Prostate gland (tissue), 2 donors: ENCODE measurements at places on chromosomes 3 and 15.
A peak's percentile ranks its signal among the peaks of the same experiment; 100 is the strongest.

DNA sequence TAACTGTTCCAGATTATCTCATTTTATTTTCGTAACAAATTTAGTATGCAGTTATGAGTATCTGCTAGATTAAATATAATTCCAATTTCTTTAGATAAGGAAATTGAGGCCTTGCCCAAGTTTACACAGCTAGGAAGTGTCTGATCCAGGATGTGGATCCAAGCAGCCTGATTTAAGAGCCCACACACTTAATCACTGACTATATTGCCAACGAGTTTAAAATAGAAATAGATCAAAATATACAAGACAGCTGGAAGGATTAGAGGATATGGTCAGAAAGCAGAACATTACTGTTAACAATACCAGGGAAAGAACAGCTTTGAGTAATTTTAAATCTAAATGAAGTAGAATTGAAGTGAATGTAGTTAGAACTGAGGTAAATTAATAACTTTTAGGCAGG is 215.2 kb downstream of the C3orf38 start:
- H3K4me1 ChIP-seq, result no peaks in the 10 kb centered on the region
- DNase-seq, result no peak
- H3K36me3 ChIP-seq, result no peaks in the 10 kb centered on the region
- no peaks in the 10 kb centered on the region for H3K27me3 ChIP-seq

- H3K36me3 ChIP-seq, result no peaks in the 10 kb centered on the region
- no peak overlapping the region for H3K27ac ChIP-seq
- H3K4me3 ChIP-seq, result no peak overlapping the region
- no peaks in the 10 kb centered on the region for H3K4me1 ChIP-seq
These were observed 7.9 kb upstream of the PIK3CB start for GRCh38 chr3:138842483-138843188.

DNA sequence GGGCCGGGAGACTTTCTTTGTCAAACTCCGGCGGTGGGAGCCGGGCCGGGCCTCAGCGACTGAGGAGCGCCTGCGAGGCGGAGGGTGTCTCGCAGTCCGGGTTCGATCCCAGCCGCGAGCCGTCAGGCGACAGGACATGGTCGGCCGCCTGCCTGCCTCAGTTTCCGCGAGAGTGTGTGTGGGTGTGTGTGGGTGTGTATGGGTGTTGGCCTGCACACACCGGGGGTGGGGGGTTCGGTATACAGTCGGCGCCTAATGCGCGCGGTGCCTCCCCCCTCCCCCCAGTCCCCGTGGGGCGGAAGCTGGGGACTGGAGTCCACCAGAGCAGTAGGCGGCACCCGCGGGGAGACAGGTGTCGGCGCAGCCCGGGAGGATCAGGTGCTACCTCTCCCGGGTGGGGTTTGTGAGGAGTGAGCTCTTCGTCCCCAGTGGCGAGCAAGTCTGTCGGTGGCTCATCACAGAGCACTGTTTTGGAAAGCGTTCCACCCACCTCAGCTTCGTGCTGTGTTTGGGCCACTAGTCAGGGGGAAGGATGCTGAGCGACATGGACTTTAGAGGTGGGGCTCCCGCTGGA is 246.3 kb downstream of the GOLGA6L6 start:
- no peaks in the 10 kb centered on the region for H3K27me3 ChIP-seq
- H3K36me3 ChIP-seq, result no peaks in the 10 kb centered on the region
- no peak for DNase-seq
- H3K27ac ChIP-seq, result no peak overlapping the region

DNA sequence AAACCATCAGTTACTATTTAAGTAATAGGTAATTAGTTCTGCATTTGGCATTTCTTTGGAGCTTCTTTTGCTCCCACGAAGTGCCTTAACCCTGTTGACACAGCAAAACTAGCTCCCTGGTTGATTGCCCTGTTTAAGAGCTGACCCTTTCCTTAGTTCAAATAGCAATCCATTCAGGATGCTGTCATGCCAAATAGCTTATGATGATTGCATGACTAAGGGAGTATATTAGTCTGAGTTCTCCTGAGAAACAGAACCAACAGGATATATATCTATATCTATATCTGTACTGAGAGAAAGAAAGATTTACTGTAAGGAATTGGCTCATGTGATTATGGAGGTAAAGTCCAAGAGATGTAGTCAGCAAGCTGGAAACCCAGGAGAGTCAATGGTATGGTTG is 50.3 kb upstream of the SPRED1 start:
- no peak overlapping the region for H3K27ac ChIP-seq
- no peaks in the 10 kb centered on the region for H3K27me3 ChIP-seq
- H3K4me3 ChIP-seq, result no peak overlapping the region
- no peak for DNase-seq

DNA sequence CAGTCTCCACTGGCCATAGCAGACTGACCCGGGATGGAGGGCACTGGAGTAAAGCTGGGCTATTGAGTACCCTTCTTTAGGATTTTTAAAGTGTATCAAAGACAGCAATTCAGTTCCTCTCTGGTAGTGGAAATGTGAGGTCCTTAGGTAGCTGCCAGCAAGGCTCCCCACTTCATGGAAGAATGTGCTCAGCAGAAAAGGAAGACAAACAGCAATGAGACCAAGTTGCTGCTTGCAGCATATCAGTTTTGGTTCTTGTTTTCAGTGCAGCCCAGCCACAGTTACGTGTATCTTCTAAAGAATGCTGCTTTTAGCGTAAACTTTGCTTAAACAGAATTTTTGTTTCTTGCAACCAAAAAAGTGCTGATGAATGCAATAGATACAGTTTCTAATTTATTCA is 374.0 kb upstream of the CBLB start:
- H3K4me1 ChIP-seq, result no peaks in the 10 kb centered on the region
- no peak for DNase-seq
- H3K4me3 ChIP-seq, result no peak overlapping the region
- no peaks in the 10 kb centered on the region for H3K27me3 ChIP-seq
- H3K36me3 ChIP-seq, result no peaks in the 10 kb centered on the region

DNA sequence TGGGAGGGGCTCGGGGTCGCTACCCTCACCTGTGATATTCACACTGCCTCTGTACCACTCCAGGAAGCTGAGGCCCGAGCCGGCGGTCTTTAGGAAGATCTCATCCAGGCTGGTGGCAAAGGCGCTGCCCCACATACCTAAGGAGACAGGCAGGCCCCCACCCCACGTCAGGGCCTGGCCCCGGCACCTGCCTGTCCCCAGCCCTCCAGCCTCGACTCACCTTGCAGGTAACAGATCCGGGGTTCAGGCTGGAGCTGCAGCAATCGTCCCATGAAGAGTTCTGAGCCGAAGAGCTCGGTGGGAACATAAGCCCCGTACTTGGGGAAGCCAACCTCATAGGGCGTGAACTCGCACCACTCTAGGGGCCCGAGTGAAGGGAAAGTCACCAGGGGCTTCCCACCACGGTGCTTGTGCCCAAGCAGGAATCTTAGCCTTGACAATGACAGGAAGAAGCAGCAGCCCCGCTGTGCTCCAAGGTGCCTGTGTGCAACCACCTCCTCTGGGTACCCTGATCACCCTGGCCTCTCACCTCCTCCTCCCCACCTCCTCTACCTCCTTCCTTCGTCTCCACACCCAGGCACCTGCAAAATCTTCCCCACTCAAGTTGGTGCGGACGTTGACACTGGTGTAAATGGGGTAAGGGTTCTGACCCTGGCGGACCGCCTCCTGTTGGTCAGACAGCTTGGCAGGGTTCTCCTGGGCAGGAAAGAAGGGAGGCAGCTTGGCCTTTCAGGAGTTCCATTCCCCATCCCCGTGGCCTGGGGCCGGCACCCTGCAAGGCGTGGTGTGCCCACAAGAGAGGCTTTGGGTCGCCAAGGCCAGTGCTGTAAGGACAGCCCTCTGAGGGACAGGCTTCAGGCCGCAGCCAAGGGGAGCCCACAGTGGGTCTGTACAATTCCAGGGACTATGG is 10.6 kb downstream of the PLA2G4F start:
- no peak for DNase-seq
- no peaks in the 10 kb centered on the region for H3K4me1 ChIP-seq
- H3K4me3 ChIP-seq, result no peak overlapping the region
- no peak overlapping the region for H3K27ac ChIP-seq
- no peaks in the 10 kb centered on the region for H3K27me3 ChIP-seq

- no peak overlapping the region for H3K4me3 ChIP-seq
- DNase-seq, result no peak
- H3K4me1 ChIP-seq, result no peaks in the 10 kb centered on the region
- no peaks in the 10 kb centered on the region for H3K27me3 ChIP-seq
These were observed 28.3 kb downstream of the MASP1 start for GRCh38 chr3:187263270-187263669.

GRCh38 chr15:100196326-100197058 is 145.3 kb downstream of the ADAMTS17 start:
- H3K4me3 ChIP-seq, result no peak overlapping the region
- H3K4me1 ChIP-seq, result no peaks in the 10 kb centered on the region
- H3K27me3 ChIP-seq, result no peaks in the 10 kb centered on the region

DNA sequence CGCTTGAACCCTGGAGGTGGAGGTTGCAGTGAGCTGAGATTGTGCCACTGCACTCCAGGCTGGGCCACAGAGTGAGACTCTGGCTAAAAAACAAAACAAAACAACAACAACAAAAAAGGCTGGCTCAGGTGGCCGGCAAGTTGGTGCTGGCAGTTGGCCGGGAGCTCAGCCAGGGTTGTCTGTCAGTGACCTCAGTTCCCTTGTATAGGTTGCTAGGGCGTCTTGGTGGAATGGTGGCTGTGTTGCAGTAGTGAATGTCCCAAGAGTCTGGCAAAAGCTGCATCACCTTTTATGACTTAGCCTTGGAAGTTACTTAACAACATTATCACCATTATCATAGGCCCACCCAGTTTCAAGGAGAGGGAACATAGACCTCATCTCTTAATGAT is 40.6 kb downstream of the ASB7 start:
- H3K4me1 ChIP-seq, result no peaks in the 10 kb centered on the region
- H3K4me3 ChIP-seq, result no peak overlapping the region
- H3K27me3 ChIP-seq, result no peaks in the 10 kb centered on the region
- no peak overlapping the region for H3K27ac ChIP-seq
- no peak for DNase-seq

- DNase-seq, result no peak
- H3K4me3 ChIP-seq, result peak overlapping the region; percentile 79
- peak overlapping the region; percentile 99 for H3K27ac ChIP-seq
- H3K36me3 ChIP-seq, result peaks cover 7% of the 10 kb centered on the region
- peaks cover 3% of the 10 kb centered on the region for H3K4me1 ChIP-seq
These were observed 1.4 kb upstream of the NDUFAF3 start for GRCh38 chr3:49020330-49021212.

GRCh38 chr3:127712461-127712860 is 39.7 kb downstream of the ABTB1 start:
- H3K36me3 ChIP-seq, result no peaks in the 10 kb centered on the region
- DNase-seq, result no peak
- no peaks in the 10 kb centered on the region for H3K27me3 ChIP-seq
- H3K27ac ChIP-seq, result no peak overlapping the region
- no peaks in the 10 kb centered on the region for H3K4me1 ChIP-seq

DNA sequence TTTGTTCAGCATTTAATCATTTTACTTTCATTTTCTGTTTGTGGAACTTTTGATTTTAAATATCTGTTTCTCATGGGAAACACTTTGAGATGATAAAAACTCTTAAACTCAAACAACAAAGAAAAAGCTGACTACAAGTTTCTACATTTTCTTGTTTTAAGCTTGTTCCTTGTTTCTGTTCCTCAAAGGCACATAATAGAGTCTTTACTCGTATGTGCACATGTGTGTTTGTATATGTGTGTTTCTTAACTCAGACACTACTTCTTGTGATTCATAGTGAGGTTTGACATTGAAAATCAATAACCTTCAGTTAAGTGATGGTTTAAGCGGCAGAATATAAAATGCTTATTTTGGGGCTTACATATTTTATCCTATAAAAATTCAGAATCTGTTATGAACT is 786.7 kb upstream of the EPHA6 start:
- H3K27me3 ChIP-seq, result no peaks in the 10 kb centered on the region
- H3K4me1 ChIP-seq, result no peaks in the 10 kb centered on the region
- H3K36me3 ChIP-seq, result no peaks in the 10 kb centered on the region
- DNase-seq, result no peak

- no peak overlapping the region for H3K27ac ChIP-seq
- H3K4me1 ChIP-seq, result no peaks in the 10 kb centered on the region
- no peaks in the 10 kb centered on the region for H3K27me3 ChIP-seq
- H3K36me3 ChIP-seq, result no peaks in the 10 kb centered on the region
These were observed 139.0 kb downstream of the RYR3 start for GRCh38 chr15:33449810-33450209.

DNA sequence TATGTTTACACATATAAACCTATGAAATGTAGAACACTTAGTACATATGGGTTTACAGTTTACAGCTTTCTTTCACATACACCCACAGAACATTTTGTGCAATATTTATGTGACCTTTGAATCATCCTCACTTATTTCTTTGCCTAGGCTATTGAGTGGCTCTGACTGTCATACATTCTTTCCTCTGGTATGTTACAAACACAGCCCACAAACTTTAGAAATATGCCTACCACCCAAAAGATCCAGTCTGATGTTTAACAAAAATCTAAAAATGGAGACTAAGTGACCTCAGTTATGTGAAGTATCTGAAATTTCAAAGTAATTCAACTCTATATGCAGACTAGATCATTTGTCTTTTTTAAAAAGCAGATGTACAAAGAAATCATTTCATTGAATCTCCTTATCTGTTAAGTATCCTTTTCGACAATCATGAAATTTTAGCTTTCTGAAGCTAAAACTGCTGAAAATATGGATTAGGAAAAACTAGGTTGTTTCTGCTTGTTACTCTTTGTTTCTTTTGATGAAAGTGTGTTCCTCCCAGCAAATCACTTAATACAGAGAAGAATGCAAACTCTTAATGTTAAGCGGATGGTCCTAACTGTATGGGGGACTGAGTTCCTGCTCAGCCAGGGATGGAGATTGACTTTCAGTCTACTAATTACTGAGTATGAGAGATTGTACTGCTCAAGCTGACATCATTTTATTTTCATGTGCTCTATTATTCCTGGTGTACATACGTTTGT is 27.7 kb downstream of the CCDC54 start:
- no peak overlapping the region for H3K27ac ChIP-seq
- DNase-seq, result no peak
- no peak overlapping the region for H3K4me3 ChIP-seq
- no peaks in the 10 kb centered on the region for H3K36me3 ChIP-seq
- H3K4me1 ChIP-seq, result no peaks in the 10 kb centered on the region

DNA sequence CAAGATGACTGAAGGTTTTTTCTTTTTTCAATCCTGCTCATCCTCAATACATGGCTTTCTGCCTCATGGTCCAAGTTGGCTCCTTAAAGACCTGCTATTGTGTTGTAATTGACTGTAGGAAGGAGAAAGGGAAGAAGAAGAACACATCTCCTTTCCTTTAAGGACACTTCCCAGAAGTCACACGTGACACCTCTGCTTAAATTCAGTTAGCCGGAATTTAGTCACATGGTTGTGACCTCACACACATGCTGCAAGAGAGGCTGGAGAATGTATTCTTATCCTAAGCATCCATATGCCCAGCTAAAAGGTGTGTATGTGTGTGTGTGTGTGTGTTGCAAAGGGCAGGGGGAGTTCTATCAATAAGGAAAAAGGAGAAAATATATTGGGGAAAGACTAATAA is 185.8 kb upstream of the IL12A start:
- H3K4me3 ChIP-seq, result no peak overlapping the region
- H3K36me3 ChIP-seq, result no peaks in the 10 kb centered on the region
- H3K4me1 ChIP-seq, result no peaks in the 10 kb centered on the region
- DNase-seq, result no peak

- no peaks in the 10 kb centered on the region for H3K36me3 ChIP-seq
- peak; percentile 71 for DNase-seq
- peaks cover 4% of the 10 kb centered on the region for H3K4me1 ChIP-seq
- no peaks in the 10 kb centered on the region for H3K27me3 ChIP-seq
- peak overlapping the region; percentile 61 for H3K27ac ChIP-seq
- H3K4me3 ChIP-seq, result no peak overlapping the region
These were observed 32.2 kb downstream of the GPR176 start for GRCh38 chr15:39887832-39888231.

- no peaks in the 10 kb centered on the region for H3K4me1 ChIP-seq
- no peaks in the 10 kb centered on the region for H3K27me3 ChIP-seq
- peak overlapping the region; percentile 40 for H3K4me3 ChIP-seq
- DNase-seq, result peak; percentile 63
These were observed 58.5 kb downstream of the CMSS1 start for GRCh38 chr3:99875929-99876841.
